ENCODE measurements at places on chromosomes 16 and 17.

GRCh38 chr16:77946823-77947222, 75.5 kb upstream of the CLEC3A start:
- no peak for DNase-seq

- DNase-seq: no peak
Measured at GRCh38 chr17:19387921-19388521, 1.0 kb upstream of the MFAP4 start.

- DNase-seq: no peak
Measured at GRCh38 chr17:6061290-6061689, 8.9 kb upstream of the WSCD1 start.

DNA sequence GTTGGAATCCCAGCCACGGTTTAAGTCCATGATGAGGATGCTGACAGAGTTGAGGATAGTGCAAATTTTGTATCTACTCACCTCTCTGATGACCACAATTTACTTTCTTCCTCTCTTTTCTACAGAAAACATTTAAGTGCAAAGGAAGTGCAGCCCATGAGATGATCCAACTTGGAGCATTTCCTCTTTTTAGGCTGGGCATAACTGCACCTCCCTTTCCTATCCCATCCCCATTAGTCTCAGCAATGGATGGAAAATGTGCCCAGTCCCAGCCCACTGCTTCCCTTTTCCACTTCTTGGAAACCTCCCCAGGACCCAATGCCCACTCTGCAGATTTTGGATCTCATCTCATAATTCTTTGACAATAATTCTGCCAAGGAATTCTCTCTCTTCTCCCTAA, 16.6 kb upstream of the CCL8 start:
- no peak for DNase-seq

DNA sequence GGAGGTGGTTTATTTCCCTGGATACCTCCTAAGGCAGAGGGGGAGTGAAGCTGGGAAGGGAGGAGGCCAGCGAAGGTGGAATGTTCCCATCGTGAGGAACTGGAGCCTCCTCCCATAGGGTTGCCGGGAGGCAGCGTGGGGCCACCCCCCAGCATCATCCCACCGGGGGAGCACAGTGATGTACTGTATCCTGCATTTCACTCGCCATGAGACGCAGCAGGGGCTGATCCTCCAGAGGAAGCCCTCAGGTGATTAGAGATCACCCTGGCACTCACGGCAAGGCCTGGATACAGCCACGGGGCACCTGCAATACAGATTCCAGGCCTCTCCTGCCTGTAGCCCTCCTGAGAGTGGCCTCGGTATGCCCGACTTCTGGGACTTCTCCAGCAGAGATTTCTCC, 25.5 kb upstream of the BEAN1 start:
- no peak for DNase-seq

DNA sequence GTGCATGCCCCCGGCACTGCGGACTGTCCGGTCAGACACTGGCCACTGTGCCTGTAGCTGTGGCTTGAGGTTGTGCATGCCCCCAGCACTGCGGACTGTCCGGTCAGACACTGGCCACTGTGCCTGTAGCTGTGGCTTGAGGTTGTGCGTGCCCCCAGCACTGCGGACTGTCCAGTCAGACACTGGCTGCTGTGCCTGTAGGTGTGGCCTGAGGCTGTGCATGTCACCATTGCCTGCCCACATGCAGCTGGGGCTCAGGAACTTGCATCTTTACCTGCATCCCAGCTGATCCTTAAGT, 5.2 kb downstream of the MTHFSD start:
- DNase-seq: no peak

Measured in esophagus squamous epithelium (tissue), 5 donors.